Urinary bladder (tissue), 4 donors: ENCODE measurements at places on chromosomes 2 and 18. TPM values are rescaled to one million over a fixed set of nuclear protein-coding genes. Genes with fewer than 3 reads are reported as not detected.

Gene C2orf92
- 11.2 TPM for total RNA-seq

Gene PDE6D
- total RNA-seq = 27.0 TPM

Gene GPR39
- 3.2 TPM for total RNA-seq

Gene ASB1
- total RNA-seq = 17.1 TPM

DNA sequence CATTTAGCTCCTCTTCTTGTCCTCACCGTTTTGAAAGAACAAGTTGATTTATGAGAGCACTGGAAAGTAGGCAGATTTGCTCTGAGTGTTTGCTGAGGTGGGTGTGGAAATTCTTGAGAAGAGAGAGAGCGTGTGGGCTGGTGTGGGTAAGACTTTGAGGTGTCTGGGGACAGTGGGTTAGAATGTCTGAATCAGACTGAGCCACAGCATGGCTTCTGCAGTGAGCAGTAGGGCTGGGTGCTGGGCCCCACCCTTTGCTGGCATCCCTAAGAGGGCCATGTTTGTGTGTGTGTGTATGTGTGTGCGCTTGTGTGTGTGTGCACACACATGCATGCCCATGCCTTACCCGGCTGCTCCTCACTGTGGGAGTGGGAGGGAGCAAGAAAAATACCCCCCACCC, 63.7 kb downstream of the COPS8 start:
- DNase-seq = no peak

GRCh38 chr2:62475172-62476011, 30.6 kb downstream of the TMEM17 start:
- DNase-seq = no peak

GRCh38 chr2:172914341-172915008, 161.2 kb upstream of the MAP3K20 start:
- DNase-seq = no peak

DNA sequence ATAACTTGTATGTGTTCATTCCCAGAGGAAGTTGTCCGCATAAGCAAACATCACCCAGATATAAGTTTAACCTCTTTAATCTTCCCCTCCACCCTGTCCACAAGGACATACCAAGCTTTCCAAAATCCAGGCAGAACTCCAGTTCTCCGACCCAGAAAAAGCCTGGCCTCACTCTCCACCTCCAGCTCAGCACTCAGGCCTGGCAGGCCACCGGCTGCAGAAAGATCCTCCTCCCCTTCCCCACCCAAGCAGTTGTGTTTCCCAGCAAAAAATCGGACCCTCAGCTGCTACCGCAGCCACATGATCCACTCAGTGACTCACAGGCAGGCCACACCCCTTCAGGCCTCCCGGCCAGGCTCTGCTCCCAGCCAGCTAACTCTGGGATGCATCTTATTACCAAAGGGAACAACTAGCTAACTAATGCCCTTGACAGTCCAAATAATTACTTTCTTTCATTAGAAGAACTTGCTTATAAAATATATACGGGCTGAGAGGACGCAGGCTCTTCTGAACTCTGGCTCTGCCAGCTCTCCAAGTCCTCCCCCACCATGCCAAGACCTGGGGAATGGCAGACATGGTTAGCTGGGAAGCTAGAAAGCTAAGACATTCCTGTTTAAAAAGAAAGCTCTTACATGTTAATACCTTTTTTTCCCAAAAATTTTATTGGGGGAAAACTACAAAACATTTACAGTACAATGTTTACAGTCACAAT, 4.5 kb downstream of the ZFP36L2 start:
- DNase-seq = peak; percentile 93

DNA sequence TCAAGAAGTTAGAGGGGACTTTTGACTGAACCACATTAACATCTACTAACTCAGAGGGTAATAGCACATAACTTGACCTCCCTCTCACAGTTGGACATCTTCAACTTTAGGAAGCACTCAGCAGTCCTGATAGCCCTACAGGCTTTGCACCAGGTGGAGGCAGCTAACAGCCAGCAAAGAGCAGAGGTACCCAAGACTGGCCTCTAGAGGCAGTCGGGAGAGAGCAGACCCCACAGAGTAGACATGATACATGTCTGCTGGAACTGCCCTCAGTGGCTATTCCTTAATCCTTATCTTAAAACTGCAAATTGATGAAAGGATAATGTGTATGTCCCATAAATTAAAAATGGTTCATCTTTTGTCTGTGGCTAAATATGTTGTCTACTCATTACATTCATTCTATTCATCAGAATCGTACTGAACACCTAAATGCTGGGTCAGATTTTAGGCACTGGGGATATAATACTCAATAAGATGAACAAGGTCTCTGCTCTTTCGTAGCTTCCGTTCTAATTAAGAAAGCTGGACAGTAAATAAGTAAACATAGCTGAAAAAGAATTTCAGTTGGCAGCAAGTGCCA, 49.8 kb downstream of the CAB39 start:
- no peak for DNase-seq

DNA sequence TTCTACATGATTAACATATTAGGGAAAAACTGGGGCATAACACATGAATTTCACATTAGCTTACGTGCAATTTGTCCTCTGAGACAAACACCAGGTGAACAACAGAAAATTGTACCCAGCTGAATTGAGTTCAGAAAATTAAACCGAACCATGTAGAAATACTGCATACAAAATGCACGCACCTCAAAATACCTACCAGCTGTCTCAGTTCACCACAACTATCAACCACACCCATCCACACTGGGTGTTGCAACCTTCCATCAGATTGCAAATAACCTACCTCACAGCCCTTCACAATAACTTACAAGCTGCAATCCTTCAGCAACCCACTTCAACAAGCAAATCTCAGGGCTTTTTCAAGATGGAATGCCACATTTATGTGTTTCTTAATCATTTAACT, 55.9 kb downstream of the UNC50 start:
- DNase-seq = no peak

- no peak for DNase-seq
These were observed 321.4 kb upstream of the SLC8A1 start for GRCh38 chr2:40773291-40773690.

GRCh38 chr2:70958759-70959158, 19.7 kb upstream of the ANKRD53 start:
- DNase-seq = no peak

- no peak for DNase-seq
These were observed 150.1 kb downstream of the ANTXR1 start for GRCh38 chr2:69163109-69163508.
